CD4-positive, alpha-beta T cell treated with Interleukin-6 at 100 ng/mL for 8 hours (primary cell): ENCODE measurements at places on chromosomes 2 and 18.

- DNase-seq, result no peak
These were observed 1040.3 kb downstream of the SOCS6 start for GRCh38 chr18:71329114-71329513.

DNA sequence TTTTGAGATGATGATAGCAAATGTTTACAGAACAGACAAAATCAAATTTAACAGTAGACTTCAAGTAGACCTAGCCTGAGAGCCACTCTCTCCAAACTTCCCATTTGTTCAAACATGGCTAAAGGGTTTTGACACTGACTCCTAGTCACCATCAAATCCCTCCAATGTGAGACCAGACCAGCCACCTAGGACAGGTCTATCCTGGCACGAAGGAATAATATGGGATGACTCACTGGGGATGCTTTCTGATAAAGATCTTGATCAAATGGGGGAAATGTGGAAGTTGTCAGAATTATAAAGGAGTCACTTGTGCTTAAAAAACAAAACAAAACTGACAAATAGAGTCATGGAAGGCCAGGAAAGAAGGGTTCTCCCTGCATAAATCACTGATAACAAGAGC is 95.7 kb downstream of the EDAR start:
- no peak for DNase-seq

DNA sequence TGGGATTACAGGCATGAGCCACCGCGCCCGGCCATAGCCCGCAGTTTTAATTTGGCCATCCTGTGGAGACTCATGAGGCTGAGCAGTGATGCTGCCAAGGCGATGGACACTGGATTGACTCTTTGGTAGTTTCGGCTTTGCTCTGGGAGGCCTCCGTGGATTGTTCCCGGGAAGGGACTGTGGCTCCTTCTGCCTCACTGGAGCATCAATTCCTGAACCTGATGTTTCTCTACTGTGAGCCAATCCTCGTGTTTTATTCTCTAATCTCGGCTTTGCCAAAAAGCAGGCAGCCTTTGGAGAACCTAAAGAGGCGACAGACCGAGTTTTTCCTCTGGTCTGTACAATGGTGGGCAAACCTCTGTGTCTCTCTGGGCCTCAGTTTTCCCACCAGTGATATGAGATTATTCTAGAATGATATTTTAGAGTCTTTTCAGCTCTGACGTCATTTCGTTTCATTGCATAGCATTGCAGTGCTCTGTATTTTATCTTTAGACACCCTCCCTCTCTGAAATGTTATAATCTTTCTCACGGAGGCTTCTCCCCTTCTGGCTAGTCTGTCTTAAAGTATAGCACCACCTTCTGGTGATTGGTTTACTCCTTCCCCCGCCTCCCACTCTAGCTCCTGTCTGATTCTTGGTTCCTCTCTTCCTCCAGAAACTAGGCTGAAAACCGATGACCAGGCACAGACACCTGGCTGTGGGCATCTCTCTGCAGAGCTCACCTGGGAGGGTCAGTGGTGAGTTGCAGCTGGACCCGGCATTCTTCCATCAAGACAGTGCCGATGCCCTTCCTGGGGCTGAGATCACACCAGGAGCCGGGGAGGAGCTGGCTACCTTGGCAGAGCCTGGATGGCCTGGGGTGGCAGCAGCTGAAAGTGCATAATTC is 341.3 kb downstream of the MYCN start:
- no peak for DNase-seq

- DNase-seq, result no peak
These were observed 213.8 kb downstream of the SH3BP4 start for GRCh38 chr2:235165631-235166030.

GRCh38 chr2:120262761-120263428 is 10.2 kb downstream of the RALB start:
- no peak for DNase-seq

DNA sequence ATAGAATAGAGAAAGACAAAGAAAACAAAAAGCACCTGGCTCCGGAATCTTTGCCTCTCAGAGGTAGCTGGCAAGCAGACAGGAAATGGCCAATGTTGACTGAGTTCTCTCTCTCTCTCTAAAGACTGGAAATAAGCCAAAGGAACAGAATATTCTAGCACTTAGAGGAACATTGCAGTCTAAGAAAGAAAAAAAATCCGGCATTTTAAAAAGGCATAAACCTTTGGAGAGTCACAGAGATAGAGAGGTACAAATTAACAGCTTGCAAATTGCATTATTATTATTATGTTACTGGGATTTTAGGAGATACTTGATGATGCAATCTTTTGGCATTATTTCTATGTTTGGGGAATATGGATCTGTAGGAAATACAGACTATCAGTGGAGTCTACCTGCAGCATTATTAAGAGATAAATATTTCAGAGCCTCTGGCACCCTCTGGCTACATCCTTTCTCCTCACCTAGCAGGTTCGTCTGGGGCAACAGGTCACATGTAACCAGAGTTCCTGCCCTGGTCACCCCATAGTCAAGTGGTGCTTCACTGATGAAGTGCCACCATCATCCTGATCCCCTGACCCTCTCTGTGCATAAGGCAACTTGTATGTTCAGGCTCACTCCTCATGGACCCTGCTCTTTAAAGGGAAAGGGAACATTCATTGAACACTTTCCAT is 318.9 kb upstream of the ACVR2A start:
- no peak for DNase-seq

DNA sequence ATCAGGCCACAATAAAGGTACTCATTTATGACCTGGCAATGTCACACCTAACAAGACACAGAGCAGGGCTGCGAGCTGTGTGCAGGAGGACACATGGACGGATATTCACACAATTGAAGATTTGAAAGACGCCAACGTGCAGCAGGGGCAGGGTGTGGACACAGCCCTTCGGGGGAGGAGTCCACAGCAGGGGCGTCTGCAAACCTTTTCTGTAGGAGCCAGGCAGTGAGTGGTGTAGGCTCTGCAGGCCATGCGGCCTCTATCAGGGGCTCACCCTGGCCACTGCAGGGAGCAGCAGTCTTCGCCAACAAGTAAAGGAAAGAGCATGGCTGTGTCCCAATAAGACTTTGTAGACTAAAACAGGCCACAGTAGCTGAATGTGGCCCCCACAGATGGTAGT is 125.7 kb upstream of the SNTG2 start:
- DNase-seq, result no peak

- DNase-seq, result peak; percentile 34
These were observed 53.6 kb upstream of the SLC14A1 start for GRCh38 chr18:45670281-45670962.

GRCh38 chr2:231715988-231716616 is 7.8 kb downstream of the PTMA start:
- DNase-seq, result no peak

DNA sequence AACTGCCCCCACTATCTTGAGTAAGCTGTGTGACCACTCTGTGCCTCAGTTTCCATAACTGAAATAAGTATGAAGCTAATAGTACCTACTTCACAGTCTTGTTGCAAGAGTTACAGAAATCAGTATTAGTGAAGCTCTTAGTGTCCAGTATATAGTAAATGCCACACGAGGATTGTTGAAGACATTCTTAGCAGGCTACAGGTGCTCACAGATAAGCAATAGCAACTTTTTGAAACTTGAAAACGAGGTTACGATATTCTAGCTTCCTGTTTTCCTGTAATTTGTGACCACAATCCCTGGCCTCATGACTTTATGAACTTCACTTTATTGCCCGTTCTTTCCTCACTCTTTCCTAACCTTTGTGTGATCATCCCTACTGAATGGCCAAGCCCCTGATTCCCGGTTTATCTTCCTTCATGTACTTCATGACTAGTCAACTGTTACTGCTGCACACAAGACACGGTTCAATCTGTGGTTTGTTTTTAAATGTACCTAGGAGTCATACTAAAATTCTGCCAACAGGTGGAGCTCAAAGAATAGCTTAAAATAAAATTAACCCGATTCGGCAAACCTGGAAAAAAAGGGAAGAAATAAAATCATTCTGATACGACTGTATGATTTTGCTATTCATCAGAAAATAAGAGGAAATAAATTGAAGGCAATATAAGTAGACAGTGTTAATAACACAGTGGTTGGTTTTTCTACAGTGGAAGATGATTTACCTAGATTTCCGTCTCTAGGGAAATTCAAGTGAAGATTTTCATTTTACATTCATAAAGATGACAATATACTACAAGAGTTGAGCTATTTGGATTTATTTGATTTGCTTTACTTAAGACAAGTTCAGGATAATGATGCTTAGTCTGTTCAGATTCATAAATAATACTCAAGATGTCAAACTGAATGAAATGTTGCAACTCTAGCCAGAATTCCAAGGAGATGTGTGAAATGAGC is 38.1 kb upstream of the STAT1 start:
- peak; percentile 54 for DNase-seq

GRCh38 chr2:27412419-27413152 is 3.2 kb upstream of the PPM1G start:
- no peak for DNase-seq

- DNase-seq, result no peak
These were observed 40.4 kb downstream of the ANKMY1 start for GRCh38 chr2:240517342-240517741.

DNA sequence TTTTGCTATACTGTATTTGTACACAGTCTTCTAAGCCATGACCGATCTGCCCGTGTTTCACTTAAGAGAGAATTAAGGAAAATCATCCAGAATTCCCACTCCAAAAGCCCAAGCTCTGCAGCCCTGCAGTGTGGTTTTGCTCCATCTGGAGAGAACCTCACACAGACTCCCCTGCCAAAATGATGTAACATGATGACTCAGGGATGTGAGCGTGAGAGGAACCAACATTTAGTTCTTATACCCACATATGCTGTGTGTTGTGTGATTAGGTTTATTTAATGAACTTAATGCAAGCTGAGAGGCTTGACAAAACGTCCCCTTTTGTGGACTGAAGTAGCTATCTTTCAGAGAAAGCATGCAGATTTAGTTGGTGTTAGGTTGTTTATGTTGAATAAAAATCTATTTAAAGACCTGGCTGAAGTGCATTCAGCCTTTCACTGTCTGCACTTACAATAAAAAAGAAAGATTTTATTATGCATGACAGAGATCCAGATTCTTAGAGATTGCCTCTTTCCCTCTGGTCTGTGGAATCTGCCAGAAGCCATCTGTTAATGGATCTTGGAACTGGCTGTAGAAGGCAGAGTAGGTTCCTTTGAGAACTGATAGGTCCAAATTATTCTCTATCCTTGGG is 6.3 kb downstream of the RAB12 start:
- DNase-seq, result no peak

DNA sequence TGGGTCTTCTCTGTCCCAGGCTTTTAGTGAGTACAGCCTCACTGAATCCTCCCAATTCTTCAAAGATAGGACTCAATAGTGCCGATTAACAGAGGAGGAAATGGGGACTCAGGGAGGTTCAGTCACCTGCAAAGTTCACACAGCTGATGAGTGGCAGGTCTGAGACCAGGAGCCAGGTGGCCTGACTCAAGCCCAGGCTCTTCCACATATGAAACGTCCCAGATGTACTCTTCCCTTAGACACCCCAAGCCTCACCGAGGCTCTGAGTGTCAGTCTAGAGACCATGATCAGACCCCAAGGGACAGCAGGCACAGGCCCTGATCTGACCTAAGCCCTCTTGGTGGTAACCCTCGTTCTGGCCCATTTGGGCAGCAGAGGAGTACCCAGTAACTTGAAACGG is 115.2 kb downstream of the INHBB start:
- DNase-seq, result no peak

DNA sequence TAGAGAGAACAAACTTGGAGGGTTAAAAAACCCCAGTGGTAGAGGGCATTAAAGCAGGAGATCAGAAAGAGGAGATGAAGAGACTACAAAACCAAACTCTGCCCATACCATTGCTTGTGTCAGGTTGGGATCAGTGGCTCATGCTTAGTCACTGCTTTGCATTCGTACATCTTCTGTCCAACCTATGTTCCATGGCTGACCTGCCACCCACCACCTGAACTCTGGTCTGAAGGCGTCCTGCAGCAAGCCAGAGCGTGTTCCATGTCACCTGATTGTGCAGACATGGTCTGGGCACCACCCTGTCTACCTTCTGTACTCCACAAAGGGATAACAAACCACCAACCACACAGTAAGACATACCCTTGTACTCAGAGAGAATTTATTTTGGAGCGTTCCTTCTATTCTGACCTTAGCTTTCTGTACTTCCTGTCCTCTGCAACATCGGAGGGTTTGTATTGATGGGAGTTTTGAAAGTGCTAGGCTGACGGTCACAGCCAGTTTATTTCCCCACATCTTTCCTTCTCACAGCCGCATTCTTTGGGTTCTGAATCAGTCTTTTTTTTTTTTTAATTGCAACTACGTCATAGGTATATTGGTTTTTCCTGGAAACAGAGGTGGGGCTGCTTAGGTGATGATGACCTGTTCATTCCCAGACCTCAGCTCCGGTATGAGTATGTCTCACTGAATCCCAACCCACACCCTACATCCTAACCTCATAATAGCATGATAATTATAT is 88.3 kb downstream of the SOWAHC start:
- DNase-seq, result no peak
